ENCODE measurements at places on chromosomes 16 and 17.
A peak's percentile ranks its signal among the peaks of the same experiment; 100 is the strongest.

DNA sequence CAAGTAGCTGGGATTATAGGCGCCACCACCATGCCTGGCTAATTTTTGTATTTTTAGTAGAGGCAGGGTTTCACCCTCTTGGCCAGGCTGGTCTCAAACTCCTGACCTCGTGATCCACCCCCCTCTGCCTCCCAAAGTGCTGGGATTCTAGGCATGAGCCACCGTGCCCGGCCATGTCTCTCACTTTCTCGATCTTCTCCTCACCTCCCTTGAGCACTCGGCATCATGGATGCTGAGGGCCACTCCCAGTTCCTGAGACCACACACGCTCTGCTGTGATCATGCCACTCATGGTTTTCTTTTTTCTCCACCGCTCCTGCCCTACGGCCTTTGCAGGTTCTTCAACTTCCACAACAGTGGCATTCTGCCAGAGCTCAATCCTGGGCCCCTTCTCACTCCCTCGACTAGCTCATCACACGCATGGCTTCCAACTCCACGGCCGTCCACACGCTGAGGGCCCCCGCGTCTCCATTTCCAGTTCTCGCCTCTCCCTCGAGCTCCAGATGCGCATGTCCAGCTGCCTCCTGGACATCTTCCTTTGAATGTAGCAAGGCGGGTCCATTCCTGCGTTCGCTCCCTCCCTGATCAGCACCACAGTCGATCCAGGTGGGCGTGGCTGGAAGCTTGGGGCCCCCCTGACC, 5.5 kb upstream of the NCBP3 start:
- no peak for ATAC-seq

GRCh38 chr16:24046442-24046841, 209.7 kb upstream of the CACNG3 start:
- no peak for ATAC-seq

DNA sequence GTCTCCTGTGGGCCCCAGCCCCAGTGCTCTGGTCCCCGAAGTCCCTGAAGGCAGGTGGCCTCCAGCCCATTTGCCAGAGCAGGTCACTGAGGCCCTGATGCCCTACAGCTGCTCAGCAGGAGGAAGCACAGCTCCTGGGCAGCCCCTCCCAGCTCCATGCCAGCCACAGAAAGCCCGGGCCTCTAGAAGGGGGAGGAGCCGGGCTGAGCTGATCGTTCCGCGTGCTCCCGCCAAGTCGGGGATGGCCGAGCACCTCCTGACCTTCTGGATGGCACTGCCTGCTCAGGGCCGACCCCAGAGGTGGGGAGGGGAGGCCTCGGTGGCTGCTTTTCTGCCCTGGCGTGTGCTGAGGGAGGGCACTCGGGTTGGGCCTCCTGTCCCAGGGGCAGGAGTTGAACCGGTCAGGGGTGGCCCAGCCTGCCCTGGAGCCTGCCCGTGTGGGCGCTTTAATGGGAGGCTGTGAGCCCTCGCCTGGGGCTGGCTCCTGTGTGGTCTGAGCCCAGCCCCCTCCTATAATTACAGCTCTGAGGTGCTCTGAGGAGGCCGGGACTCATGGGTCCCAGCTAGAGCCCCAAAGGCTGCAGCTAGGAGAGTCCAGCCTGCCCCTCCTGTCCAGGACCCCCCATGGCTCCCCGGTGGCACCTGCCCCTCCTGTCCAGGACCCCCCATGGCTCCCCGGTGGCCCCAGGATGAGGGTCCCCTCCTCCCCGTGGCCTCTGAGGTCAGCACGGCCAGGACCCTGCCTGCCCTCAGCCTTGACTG, 29.7 kb downstream of the ZFPM1 start:
- no peak for ATAC-seq

DNA sequence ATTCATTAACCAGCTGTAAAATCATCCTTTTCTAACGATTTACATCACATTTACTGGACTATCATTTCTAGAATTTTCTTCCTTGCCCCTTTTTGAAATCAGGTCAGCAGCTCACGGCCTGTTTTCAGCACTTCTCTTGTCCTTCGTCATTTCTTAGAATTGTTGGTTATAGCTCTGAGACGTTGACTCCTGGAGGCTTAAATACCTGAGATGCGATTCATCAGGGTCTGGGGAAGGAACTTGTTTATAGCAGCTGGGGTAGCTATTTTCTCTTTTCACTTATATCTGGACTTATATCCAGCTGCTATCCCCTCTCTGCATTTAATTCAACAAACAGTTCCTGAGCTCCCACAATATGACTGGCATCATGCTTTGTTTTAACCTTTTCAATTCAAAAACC, 338.7 kb upstream of the TNRC6C start:
- ATAC-seq = peak; percentile 64

- ATAC-seq = no peak
Measured at GRCh38 chr16:54744998-54745397, 185.7 kb upstream of the IRX5 start.

GRCh38 chr17:43695970-43696865, 34.5 kb upstream of the MEOX1 start:
- ATAC-seq = peak; percentile 71

DNA sequence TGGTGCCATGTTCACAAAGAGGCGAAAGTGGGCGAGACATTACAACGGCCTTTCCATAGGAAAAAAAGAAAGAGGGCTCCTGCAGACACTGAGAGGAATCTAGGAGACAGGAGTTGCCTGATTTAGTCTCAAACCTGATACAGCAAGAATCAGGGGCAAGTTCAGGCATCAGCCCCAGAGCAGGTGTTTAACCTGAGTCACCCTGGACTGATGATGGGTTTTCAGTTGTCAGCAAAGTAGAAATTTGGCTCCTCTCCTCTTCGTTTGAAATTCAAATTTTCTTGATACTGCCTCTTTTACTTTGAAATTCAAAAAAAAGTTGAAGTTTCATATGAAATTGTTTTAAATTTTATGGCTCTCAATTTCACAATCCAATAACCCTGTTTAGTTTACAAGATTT, 189.5 kb downstream of the ABCC12 start:
- no peak for ATAC-seq

- no peak for ATAC-seq
Measured at GRCh38 chr16:12057266-12057665, 80.7 kb downstream of the SNX29 start.

DNA sequence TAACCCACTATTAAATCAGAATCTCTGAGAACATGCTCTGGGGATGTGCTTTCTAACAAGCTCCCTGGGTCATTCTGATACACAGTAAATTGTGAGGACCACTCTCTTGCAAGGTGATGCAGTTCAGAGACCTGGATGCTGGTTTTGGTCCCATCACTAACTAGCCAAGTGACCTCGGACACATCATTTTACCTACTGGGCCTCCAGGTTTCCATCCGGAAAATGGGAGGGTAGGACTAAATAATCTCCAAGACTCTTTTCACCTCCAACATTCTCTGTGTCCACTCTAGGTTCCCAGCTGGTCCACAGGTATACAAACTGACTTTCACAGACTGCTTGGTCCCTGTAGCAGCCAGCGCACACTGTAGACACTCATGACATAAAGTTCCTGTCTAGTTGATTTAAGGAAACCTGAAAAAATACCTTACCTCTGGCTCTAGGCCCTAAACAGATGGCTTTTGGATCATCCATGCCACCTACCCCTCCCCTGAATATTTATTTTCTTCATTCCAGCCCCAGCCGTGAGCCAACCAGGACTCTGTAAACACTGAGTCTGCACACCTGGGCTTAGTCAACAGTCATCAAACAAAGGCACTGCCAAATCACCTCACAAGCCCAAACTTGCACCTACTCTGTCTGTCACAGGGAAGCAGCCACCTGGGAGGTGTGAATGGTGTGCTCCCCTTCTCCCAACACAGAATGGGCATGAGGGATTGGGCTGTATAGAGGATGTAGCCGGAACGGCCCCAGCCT, 51.3 kb upstream of the MRPS23 start:
- no peak for ATAC-seq

- ATAC-seq = no peak
Measured at GRCh38 chr17:82929011-82929622, 89.3 kb upstream of the ZNF750 start.

DNA sequence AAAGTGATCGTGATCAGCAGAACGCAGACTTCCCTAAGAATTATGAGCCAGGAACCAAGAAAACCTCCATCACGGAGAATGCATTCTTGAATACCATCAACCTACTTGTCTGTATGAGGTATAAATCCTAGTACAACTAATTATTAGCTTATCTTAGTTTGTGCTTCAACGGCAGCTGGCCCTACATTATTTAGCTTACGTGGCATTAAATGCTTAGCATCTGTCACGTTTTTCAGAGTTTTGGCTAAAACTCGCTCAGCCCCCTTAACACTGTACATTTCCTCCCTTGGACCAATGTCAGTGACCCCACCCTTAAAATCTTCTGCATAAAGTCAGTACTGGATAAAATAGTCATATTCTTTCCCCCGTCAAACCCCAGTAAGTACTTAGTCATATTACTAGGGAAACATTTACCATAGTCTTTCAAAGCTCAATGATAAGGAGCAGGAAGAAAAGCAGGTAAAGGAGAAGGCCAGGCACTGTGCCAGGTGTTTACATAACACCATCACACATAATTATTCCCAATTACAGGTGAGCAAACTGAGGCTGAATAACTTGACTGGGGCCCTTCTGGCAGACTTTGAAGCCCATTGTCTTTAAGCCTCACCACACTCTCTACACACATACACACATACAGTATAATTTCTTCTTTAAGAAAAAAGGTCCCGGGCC, 16.6 kb upstream of the TXNDC11 start:
- ATAC-seq = no peak

DNA sequence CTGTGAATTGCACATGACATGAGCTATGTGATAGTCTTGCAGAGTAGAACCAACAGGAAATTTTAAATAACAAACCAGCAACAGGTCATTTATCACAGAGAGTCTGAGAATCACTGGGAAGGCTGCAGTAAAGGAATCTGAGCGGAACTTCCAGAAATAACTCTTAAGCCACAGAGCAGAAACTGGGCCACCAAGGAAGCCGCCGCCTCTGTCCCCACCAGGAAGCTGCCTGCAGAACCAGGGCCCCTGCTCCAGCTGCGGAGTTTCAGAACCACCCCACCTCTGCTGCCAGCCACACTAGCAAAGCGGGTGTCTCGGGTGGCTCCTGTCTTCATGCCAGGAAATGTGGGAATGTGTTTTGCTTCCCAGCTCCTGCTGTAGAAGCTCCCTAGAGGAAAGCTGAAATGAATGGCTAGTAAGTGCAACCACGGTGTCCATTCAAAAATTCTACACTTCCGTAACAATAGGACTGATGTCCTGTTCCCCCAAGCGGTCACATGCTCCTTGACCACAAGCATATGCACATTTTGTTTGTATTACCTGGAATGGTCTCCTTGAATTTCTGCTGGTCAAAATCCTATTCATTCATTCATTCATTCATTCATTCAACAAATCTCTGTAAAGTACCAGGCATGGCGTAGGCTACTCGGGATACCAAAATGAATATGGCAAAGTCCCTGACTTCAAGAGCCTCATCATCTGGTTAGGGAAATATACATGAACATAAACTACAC, 7.7 kb upstream of the ITPRIPL2 start:
- no peak for ATAC-seq

DNA sequence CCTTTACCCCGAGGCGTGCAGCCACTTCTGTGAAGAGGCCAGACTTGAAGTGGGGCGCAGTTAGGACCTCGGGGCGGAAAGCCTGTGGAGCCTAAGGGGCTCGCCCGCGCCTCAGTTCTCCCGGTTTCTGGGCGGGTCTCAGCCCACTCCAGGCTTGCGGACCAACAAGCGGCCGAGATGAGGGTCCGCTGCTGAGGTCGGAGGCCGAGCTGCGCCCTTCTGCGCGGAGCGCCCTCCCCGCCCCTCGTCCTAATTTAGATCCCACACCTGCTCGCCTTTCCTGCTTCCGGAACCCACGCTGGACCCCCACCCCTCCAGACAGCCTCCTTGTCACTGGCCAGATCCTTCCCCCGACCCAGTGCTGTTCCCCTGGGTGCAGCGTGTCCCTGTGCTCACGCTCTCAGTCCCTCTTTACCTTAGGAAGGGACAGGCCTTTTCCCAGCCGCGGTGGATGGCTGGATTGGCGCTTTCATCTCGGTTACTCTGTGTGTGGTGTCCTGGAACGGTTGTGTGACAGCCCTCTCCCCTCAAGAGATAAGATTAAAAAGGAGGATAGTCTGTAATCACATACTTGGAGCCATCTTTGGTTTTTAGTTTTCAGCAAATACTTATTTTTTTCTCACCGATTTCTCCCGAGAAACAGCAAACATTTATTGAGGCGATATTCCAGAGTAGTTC, 933 bp upstream of the ATXN7L3 start:
- peak; percentile 36 for ATAC-seq

DNA sequence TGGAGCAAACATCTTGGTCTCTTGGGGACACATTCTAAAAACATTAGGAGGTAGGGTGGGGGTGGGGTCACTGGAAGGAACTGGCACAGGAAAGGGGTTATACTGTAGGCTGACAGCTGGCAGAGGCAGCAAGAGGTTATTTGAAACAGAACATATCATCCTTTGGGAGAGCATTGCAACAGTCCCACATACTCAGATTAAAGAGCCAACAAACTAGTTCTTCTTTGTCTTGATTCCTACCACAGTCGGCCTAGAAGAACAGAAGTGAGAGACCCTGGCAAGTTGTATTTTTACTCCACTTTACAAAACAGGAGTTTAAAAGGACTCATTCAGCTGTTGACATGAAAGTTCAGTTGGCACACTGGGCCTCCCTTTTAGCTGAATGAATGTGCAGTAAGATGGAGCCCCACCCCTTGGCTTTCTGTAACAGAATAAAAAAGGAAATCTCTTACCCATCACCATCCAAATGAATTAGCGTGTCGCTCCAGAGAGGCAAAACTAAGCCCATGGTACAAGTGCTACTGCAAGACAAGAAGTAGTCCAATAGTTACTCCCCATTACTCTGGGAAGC, 54.6 kb upstream of the CORO6 start:
- ATAC-seq = no peak

GRCh38 chr16:51134269-51134812, 16.7 kb downstream of the SALL1 start:
- no peak for ATAC-seq

DNA sequence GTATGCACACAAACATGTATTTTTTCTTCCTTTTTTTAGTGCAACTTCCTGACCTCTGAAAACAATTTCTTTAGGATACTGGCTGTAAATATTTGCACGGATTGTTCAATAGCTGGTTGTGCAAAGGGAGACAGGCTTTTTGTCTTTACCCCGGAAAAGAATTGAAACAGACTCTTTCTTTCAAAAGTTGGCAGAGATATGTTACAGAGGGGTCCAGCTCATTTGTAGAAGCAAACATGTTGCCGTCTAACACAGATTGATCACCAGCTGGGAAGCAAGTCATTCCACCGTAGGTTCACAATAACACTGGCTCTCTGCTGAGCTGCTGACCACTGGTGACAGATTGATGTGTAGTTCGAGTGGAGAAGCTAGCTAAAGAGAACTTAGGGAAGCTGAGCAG, 130.9 kb downstream of the STX8 start:
- ATAC-seq = no peak

Measured in SK-N-SH treated with all-trans-retinoic acid at 6 μM for 48 hours (cell line).